Placental epithelial cell (primary cell): ENCODE measurements at places on chromosomes 16 and 17. TPM values are rescaled to one million over a fixed set of nuclear protein-coding genes. Genes with fewer than 3 reads are reported as not detected.

Gene ENPP7
- not detected in 2 replicates for total RNA-seq

Gene CARD14
- total RNA-seq: 5.7 and 19.6 TPM in 2 replicates

Gene NPTX1
- total RNA-seq: under 0.01 and 0.54 TPM in 2 replicates

Gene KRT9
- 0.39 and 0.87 TPM in 2 replicates for total RNA-seq

Gene CCL17
- total RNA-seq: not detected in 2 replicates

Gene ZG16
- total RNA-seq: 0.33 and 1.2 TPM in 2 replicates

Gene TRIM72
- total RNA-seq: not detected in 2 replicates

Gene LITAFD
- not detected in 2 replicates for total RNA-seq

Gene KRTAP1-1
- total RNA-seq: not detected in 2 replicates

Gene PRAC1
- not detected in 2 replicates for total RNA-seq

Gene MRPS23
- total RNA-seq: 9.0 and 22.6 TPM in 2 replicates

Gene CLDN7
- total RNA-seq: 3.9 and 15.2 TPM in 2 replicates

Gene PRCD
- 0.43 TPM in 1 of 2 replicates, not detected in the other for total RNA-seq

Gene BAIAP3
- 0.54 TPM in 1 of 2 replicates, not detected in the other for total RNA-seq

Gene ZNF18
- total RNA-seq: 9.8 and 10.1 TPM in 2 replicates

Gene SETD1A
- total RNA-seq: 4.7 and 5.0 TPM in 2 replicates

Gene CHD3
- total RNA-seq: 119 and 236 TPM in 2 replicates

Gene VTN
- total RNA-seq: under 0.01 and 0.54 TPM in 2 replicates

Gene TTLL6
- total RNA-seq: not detected in 2 replicates

Gene RABEP2
- 52.3 and 68.3 TPM in 2 replicates for total RNA-seq

Gene GGT6
- not detected in 2 replicates for total RNA-seq

Gene FAM171A2
- total RNA-seq: 2.2 and 4.3 TPM in 2 replicates
